ENCODE measurements at places on chromosomes 6 and 20.

DNA sequence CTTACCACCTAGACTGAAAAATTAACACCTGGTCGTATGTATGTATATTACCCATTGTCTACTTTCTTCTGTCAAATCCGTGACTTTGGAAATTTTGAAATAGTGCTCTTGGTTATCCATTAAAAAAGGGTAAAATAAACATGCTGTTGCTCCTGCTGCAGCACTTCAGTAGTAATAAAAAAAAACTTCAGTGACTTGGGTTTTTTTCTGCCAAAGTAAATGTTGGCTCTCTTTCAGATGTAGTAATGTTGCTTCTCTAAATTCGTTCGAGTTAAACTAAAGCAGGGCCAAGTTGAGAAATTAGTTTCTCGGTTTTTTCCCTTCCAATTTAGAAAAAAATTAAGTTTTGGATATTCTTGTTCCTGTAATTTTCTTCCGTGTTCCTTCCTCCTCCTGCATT, 34.2 kb downstream of the JARID2 start:
- no peak for DNase-seq

DNA sequence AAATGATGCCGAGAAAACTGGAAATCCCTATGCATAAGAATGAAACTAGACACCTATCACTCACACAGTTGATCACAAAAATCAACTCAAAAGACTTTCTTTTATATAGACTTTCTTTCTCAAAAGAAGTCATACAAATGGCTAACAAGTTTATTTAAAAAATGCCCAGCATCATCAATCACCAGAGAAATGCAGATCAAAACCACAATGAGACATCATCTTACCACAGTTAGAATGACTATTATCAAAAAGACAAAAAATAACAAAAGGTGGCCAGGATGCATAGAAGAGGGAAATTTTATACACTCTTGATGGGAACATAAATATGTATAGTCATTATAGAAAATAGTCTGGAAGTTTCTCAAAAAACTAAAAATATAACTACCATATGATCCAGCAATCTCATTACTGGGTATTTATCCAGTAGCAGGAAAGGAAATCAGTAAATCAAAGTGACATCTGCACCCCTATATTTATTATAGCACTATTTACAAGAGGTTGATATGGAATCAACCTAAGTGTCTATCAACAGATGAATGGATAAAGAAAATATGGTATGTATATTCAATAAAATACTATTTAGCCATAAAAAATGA, 3.4 kb upstream of the RNF217 start:
- no peak for DNase-seq

DNA sequence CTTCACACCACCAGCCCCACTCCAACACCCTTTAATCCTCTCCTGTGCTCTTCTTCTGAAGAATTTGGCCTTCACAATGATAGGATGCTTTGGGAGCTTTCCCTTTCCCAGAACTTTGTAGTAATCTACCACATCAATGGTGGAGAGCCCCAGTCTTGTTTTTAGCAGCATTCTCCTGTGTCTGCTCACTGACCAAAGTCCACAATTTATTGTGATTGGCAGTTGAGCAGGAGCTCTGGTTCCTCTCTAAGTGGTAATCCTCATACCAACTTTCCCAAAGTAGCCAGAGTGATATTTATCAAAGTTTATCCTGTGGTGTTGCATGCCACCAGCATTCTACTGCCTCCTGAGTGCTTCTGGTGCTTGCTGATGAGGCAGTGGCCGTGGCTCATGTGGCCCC, 29.0 kb upstream of the OPN5 start:
- no peak for DNase-seq

GRCh38 chr20:57867181-57867803, 157.5 kb upstream of the PMEPA1 start:
- DNase-seq = no peak

DNA sequence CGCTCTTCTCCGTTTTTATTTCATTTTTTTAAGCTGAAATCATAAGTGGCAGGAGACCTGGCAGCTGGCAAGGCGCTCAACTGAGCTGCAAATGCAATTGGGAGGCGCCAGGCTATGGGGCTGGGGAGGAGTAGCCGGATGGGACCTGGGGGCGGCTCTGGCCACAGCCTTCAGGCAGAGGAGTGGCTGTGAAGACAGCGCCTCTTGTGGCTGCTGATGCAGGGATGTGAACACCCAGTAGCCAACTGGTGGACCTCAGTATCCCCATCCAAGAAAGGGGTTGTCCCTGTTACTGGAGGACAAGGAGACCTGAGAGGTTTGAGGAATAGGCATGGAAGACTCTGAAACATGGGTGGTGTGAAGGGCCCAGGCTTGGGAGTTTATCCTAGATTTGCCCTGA, 12.6 kb downstream of the KCNK17 start:
- DNase-seq = no peak

GRCh38 chr20:1313236-1313964, 15.5 kb downstream of the SDCBP2 start:
- peak; percentile 26 for DNase-seq

GRCh38 chr6:47004463-47004862, 37.7 kb downstream of the ADGRF1 start:
- no peak for DNase-seq

DNA sequence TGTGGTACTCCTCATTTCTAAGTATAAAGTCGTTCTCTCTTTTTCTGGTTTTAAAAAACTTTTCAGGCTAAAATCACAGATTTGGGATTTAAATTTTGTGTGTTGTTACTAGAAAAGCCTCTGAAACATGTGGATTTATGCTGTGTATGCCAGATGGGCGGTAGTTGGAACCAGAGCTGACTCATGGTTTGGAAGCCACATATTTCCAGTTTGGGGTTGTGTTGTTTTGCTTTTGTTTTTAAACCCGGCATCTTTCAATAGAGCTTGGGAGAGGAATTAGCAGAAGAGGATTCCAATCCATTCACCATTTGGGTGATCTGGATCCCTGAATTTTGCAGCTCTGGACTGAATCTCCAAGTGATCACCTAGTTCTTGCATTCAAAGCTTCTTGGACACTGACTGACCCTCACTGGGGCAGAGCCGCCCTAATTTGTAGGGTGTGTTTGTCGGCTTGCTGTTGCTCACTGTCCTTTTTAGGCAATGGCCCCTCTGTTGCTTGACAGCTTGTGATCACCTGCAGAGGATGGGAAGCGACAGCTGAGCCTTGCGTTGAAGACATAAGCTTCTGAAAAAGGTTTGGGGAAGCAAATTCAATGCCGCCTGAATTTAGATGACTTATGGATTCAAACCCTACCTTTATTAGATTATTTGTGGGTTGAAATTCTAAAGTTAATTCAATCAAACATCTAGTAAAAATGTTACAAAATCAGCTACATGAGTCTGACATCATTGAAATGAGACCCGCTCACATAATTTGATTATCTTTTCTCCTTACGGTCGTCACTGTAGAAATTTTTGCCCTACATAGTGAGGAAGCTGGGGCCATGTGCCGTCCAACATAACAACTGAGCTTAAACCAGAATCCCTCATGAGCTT, 79.9 kb upstream of the CD83 start:
- DNase-seq = no peak

Data from C1 segment of cervical spinal cord (tissue), 14 donors.